Suppressor macrophage (primary cell): ENCODE measurements at places on chromosomes 12 and 14.

DNA sequence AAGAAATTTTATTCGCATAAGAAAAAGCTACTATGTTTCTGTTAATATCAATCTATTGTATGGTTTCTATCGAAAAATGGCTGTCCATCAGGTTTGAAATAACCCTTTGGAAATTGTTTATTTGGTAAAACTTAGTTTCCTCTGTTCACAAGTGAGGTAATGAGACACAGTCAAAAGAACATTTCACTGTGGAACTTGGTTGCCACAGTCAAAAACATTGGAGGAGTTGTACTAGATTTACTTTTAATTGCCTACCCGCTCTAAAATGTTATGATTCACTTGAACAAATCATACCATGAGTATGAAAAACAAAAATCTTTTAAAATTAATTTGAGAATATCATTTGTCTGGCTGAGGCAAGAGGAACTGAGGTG, 46.5 kb downstream of the ITPR2 start:
- no peak for DNase-seq

DNA sequence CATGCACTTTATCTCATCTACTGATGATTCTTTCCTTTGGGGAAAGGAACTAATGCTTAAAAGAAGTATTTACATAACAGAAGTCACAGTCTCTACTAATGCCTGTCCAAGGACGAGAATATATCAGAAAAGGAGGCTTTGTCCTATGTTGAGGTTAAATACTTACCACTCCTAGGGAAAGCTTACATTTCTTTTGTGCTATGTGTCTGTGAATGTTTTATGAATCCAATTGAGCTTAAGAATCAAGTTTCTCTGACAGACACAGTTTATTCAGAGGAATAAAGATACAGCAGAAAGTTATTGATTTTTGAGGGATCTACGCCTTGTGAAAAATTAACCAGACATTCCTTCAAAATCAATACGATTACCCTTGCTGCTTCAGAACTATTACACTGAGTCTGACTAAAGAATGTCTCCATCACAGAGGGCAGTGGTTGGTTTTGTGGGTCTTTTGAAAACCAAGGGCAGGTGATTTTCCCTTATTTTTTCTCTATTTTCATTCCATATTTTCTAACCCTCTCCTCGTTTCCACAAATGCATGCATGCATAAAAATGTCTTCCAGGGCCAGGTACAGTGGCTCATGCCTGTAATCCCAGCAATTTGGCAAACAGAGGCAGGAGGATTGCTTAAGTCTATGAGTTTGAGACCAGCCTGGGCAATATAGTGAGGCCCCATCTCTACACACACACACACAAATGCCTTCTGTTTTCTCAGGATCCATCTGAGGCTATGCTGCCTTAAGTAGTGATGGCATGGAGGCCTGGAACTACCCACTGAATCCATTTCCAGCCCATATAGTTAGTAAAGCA, 1095.1 kb downstream of the GALC start:
- DNase-seq = no peak

DNA sequence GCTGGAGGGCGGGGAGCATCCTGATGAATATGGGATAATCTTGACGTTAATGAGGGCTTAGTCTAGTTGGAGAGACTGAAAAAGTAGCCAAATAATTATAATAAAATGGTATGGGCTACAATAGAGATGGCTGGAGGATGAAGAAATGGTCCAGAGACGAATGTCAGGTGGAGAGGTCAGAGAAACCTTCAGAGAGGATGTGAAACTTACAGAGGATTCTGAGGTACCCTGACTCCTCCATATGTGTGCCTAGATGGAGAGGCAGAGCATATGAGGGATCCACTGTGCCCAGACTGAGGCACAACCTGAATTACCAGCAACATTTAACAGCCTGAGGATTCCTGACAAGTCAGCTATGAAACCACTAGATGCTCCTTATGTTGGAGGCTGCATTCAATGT, 417.0 kb downstream of the ATP23 start:
- no peak for DNase-seq

- peak; percentile 8 for DNase-seq
Observed at GRCh38 chr14:32345311-32345791, 16.3 kb downstream of the AKAP6 start.

DNA sequence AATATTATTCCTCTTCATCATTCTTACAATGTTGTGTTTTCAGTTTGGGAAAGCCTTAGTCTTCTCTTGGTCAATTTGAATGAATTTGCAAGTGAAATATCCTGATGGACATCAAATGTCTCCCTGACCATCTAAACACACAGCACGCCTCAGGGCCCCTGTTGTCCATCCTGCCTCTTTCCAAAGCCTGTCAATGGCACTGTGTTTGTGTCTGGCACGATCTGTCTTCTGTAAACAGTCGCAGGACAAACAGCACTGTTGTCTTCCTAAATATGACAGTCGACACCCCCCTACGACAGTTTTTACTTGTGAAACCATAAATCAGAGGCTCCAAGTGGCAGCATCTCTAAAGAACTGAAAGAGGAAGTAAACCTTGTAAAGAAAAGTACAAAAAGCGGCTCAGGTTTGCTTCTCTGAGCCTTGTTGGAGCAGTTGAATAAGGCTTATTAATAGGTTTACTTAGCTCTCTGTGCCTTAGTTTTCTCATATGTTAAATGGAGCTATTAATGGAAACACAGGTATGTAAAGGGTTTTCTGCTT, 285.8 kb downstream of the NRXN3 start:
- no peak for DNase-seq

DNA sequence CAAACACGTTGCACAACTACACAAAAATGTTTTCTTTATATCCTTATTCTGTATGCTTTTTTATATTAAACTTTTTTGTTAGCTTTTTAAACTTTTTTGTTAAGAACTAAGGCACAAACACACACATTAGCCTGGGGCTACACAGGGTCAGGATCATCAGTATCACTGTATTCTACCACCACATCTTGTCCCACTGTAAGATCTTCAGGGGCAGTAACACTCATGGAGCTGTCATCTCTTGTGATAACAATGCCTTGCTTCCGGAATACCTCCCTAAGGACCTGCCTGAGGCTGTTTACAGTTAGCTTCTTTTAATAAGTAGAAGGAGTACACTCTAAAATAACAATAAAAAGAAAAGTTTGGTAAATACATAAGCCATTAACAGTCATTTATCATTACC, 42.2 kb downstream of the PLEKHA5 start:
- no peak for DNase-seq

DNA sequence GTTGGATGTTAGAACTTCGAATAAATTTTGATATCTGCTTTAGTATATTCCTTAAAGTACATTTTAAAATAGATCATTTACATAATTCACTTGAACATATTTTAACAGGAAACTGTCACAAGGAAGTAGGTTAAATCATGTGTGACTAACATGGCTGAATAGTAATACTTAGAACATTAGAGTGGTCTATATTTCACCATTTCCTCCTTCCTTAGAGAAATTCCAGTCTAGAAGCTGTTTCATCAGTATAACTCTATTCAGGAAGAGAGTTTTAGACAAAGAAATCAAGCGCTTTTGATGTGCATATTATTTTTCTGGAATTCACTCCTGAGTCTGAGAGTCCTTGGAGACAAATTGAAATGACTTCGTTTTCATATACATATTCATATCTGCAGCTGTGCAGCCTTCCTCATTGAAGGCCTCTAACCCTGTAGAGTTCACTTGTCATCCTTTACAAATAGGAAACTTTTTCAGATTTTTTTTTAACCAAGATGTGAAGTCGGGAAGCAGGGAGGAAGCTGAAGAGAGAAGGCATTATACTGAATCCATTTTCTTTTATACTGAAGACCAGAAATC, 28.4 kb downstream of the IRAK3 start:
- DNase-seq = no peak

GRCh38 chr12:46550266-46550879, 177.8 kb upstream of the SLC38A2 start:
- no peak for DNase-seq

GRCh38 chr12:4506430-4506829, 32.3 kb upstream of the RAD51AP1 start:
- DNase-seq = no peak

DNA sequence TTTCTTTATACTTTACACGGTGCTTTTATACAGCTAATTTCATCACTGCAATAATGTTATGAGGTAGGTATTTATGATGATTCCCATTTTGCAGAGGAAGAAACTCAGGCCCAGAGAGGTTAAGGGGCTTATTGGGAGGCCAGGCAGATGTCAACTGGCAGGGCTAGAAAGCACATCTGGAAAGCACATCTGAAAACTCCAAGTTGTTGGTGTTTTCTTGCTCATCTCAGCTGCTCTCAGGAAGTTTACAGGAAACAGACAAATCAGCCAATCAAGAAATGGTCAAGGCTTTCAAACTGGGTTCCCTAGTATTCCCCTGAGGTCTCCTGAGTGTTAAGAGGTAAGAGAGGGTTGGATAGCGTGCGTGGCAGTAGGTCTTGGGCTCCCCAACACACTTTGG, 124.1 kb upstream of the MED13L start:
- DNase-seq = no peak

DNA sequence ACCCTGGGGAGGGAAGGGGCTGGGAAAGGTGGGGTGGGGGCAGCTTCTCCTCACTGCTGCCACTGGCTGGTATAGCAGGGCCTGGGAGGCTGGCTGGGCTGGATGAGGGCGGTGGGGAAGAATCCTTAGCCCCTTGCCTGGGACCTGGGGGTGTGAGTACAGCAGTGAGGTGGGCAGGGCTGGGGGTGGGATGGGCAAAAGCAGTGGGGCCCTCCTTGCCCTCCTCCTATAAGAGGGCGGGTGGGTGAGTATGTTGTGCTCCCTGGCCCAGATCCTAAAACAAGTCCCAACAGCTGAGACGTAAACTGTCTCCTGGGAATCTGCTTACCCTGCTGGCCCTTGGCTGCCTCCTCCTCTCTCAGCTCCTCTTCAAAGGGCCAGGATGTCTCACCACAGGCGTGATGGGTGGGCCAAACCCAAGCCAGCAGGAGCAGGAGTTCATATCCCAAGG, 2.2 kb downstream of the NCKAP5L start:
- no peak for DNase-seq

DNA sequence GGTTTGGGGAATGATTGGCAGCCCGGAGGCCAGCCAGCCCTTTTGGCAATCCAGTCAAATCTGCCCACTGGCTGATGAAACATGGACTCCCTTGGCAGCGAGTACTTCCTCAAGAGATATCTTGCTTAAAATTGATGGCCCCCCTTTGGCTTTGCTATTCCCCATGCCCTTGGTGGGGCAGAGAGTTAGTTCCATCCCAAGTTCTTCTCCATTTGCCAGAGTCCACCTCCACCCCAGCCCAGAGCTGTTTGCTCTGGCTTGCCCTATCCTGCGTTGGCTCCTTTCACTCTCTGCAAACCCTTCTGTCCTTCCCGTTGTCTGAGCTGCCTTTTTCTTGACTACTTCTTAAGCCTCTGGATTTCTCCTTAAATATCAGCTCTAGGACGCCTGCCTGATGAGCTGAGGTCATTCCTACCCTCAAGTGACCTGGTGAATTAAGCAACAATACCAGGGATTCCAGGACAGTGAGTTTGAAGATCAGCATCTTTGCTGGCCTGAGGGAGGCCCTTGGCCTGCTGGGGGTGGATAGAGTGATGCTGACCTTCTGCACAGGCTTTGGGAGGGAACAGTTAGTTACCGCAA, 212.0 kb downstream of the CACNA1C start:
- DNase-seq = no peak

DNA sequence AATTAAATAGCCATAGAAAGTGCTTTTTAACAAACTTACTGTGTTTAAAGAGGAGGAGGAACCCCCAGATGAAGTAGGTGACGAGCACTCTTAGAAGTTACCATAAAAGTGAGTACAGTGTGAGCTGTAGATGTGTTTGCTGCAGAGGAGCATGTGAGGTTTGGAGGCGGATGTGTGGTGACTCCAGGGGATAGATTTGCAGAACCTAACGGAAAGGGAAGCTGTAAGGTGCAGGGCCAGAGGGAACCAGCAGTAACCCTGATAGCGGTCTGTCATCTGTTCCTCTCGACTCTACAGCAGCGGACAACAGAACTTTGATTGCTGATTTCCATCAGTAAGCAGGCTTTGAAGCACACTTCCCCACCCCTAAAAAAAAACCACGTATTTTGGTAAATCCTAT, 5.2 kb downstream of the CALM1 start:
- DNase-seq = peak; percentile 59

DNA sequence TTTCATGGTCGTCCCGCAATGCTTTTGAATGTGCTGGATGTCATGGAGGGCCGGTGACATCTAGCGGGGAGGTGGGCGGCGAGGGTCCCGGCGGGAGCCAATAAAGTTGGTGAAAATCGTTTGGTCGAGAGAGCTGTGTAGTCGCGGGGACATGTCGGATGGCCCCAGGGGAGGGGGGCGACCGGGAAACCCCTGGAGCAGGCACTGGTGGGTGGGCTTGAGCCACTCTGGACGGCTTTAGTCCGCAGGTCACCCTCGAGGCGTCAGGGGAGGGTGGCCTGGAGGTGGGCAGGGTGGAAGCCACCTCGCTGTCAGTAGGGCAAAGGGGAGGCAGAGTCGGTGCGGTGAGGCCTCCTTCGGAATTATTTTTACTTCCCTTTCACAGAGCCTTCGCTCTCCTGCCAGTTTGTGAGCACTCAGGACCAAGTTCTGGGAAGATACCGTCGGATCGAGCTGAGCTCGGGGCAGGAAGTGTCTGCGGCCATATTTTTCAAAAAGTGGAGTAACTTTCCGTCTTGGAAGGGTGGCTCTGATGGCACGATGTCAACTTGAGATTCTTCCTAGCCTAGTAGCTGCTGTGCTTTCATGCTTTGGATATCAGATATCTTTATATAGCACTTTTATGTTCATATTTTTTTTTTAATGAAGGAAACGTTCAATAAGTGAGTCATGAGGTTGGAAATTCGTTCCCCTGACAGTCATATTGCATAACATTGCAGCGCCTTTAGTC, 28.2 kb downstream of the WBP11 start:
- peak; percentile 69 for DNase-seq

- no peak for DNase-seq
Observed at GRCh38 chr14:24713404-24713803, 79.4 kb upstream of the GZMB start.

DNA sequence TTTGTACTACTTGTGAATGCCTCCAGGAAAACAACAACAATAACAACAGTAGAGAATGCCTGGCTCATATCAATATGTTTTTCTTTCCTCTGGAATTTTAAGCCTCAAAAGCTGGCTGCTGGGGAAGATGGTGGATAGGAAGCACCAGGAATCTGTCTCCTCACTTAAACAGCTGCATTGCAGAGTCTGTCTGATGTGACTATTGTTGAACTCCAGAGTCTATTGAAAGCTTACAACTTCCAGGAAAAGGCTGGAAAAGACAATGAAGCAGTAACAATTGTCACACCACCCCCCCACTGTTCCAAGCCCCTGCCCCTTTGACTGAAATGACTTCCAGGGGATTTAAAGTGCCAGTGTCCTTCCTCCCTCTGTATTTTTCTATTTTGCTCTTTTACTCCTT, 309.7 kb downstream of the BMP4 start:
- DNase-seq = no peak

GRCh38 chr12:82326905-82327503, 31.2 kb downstream of the CCDC59 start:
- peak; percentile 27 for DNase-seq

GRCh38 chr12:114902665-114903064, 218.7 kb upstream of the TBX3 start:
- DNase-seq = no peak

DNA sequence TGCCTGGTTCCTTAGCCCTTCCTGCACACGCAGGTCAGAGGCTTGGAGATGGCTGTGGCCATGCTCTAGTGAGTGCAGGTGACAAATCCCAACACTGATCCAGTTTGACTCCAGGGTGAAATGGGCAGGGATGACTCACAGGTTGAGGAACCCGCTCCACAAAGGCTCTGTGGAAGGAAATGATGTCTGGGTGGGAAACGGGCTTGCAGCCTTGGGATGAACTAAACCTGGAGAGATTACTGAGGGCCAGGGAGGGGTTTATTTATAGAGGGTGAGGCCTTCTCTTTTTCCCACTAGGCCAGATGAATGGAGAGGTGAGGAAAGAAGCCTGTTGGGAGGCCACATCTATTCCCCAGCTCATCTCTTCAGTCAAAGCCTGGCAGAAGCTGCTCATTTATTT, 29.3 kb upstream of the EMP1 start:
- no peak for DNase-seq
